Nucleus accumbens (tissue), 56 donors: ENCODE measurements at places on chromosomes 11 and 22.

GRCh38 chr22:20406686-20407408 lies 12.9 kb downstream of the ZNF74 start:
- DNase-seq: no peak

DNA sequence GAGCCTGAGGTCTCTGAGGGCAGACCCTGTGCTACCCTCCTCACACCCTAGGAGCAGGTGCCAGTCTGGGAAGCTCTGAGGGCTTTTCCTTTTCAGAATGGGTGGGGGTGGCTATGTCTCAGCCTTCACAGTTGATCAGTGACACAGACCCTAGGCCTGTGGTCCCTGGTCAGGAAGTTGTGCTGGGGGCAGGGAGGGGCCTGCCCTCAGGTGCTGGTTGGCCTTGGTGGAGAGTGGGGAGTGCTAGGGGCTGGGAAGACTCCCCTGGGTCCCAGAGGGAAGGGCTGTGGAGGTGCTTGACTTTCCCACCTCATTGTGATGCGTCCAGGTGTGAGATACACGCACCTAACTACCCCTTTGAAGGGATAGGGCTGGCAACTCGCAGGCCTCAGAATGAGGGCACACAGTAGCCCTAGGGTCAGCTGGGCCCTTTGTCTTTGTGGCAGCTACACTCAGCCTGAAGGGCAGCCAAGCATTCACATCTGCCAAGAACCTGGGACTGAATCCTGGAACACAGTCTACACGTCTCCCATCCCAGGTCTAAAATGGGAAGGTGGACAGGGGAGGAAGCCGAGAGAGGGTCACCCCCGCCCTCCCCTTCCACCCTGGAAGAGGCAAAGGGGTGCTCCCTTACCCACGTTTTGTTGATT lies 31.2 kb upstream of the ATXN10 start:
- DNase-seq: no peak

DNA sequence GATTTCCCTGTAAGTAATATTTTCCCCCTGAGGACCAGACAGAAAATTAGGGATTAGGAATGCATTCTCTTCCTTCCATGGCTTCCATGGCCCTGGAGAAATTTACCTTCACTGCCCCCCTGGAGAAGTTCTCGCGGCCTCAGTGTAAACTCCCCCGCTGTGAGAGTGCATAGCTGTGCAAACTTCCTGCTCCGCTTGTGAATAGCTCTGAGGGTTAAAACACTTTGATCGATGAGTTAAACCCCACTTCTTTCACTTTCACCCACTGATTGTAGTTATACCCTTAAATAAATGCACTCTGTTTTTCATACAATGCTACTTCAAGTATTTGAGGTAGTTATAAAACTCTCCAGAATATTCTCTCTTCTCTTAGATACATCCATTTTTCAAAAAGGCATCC lies 190.8 kb downstream of the DSCAML1 start:
- DNase-seq: no peak

DNA sequence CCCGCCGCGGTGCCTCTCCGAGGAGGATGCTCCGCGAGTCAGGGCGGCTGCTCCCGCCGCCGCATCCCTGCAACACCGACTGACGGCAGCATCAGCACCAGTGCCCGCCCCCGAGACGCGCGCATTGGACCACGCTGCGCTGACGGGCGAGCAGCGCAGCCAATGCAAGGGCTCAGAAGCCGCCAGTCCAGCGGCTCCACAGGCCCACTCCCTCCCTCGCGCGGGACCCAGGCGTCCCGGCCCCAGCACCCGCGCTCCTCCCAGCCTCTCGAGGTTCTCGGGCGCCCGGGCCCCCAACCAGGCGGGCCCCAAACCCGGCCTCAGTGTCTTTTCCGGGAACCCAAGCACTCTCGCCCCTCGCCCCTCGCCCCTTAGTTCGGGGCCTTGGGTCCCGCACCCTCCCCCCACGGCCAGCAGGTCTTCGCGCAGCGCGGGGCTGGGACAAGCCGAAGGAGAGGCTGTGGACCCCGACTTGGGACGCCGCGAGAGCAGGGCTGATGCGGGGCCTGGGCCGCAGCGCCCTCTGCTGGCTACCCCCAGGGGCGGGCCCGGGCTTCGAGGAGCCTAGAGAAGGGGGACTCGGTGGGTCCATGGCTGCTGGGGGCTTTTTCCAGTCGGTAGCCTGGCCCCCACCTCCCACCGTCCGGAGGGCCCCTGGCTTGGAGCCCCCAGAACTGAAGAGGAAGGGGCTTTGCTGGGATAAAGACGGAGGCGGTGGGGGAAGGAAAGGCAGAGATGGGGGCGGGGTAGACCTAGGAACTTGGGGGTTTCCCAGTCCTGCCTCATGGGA lies at the start of gene NRXN2:
TSS of gene NRXN2 (minus strand) at position 81 of the 790 bp plus-strand sequence. CDS start 9,498 bp downstream, outside the sequence.
- DNase-seq: peak; percentile 84

DNA sequence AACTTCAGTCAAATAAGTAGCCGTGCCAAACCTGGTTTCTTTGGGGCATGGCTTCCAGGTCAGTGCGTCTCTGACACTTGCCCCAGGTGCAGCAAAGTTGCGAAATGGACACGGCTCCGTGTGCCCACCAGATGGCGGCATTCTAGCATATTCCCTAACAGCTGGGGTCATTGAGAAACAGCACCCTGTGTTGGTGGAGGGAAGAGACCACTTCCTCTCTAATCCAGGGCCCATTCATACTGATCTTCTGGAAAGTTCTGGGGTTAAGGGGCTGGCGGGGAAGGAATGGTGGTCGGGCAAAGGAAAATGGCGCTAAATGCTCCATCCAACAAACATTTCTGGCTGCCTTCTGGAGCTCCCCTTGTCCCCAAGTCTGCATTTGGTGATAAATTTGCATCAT lies 141.2 kb upstream of the TIMP3 start:
- DNase-seq: peak; percentile 2

- DNase-seq: no peak
Measured at GRCh38 chr11:124884340-124884739, 13.3 kb downstream of the ROBO4 start.

DNA sequence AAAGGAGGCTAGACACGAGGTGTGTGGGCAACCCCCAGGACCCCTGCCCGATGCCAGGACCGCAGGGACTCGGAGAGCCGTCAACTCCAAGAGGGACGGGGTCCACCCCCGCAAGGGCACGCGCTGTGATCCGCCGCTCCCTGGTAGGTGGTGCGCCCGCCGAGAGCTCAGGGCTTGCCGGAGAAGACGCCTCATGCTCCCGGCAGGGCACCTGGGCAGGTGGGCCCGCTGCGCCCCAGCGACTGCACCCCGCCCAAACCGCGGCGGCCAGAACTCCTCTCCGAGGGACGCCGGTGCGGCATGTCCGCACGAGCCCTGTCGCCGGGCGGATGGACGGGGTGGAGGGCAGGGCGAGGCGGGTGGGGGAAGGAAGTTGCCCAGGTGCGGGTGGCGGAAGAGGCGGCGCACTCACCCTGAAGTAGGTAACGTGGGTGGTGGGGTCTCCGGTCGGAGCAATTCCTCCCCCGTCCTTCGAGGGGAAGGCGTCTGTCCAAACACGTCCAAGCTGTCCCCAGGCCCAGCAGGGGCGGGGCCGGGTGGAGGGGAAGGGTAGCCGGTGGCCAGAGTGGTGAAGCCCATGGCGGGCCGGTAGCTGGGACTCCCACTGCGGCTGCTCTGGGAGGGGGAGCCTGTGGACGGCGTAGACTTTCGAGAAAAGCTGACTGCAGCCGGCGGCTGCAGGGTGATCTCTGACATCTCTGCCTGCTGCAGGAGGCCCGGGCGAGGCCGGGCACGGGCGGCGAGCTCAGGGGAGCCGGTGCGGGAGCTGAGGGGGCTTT lies 37.2 kb downstream of the IGSF9B start:
- DNase-seq: no peak

GRCh38 chr11:17905477-17905876 lies 107.4 kb downstream of the SERGEF start:
- DNase-seq: no peak

DNA sequence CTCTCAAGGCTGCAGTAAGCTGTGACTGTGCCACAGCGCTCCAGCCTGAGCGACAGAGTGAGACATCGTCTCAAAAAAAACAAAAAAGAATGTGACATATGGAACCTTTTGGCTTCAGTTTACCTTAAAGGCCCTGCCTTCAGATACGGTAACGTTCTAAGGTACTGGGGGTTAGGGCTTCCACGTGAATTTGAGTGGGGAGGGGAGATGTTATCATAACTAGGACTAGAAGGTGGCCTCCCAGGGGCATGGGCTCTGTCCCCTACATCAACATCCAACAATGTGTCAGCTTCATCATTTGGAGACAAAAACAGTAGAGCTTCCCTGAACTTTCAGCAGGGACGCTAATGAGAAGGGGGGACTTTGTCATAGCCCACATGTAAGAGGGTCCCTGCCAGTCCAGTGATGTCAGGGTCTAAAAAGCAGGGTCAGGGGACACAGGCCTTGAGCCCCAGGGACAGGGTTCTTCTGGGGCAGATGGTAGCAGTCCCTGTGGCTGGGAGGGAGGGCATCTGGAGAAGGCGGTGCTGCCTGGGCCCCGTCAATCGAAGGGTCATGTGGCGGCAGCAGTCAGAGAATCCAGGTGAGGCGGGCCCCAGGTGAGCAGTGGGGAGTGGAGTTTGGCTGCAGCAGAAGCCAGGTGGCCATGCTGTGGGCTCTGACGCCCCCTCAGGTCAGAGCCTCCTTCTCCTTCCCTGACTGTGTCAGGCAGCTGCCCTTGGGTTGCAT lies 79.8 kb downstream of the BCR start:
- no peak for DNase-seq

DNA sequence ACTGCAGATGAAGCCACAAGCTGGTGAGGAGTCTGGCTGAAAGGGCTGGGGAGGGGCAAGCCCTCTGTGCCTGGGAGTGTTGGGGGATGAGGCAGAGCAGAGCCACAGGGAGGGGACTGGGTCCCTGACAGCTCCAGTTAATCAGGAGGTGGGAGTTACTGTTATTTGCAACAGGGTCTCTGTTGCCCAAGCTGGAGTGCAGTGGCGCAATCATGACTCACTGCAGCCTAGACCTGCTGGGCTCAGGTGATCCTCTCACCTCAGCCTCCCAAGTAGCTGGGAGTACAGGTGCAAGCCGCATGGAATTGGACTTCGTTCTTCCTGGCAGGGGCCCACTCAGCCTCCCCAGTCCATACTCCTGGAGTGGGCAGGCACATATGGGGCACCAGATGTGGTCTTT lies 7.7 kb downstream of the SCN2B start:
- no peak for DNase-seq

DNA sequence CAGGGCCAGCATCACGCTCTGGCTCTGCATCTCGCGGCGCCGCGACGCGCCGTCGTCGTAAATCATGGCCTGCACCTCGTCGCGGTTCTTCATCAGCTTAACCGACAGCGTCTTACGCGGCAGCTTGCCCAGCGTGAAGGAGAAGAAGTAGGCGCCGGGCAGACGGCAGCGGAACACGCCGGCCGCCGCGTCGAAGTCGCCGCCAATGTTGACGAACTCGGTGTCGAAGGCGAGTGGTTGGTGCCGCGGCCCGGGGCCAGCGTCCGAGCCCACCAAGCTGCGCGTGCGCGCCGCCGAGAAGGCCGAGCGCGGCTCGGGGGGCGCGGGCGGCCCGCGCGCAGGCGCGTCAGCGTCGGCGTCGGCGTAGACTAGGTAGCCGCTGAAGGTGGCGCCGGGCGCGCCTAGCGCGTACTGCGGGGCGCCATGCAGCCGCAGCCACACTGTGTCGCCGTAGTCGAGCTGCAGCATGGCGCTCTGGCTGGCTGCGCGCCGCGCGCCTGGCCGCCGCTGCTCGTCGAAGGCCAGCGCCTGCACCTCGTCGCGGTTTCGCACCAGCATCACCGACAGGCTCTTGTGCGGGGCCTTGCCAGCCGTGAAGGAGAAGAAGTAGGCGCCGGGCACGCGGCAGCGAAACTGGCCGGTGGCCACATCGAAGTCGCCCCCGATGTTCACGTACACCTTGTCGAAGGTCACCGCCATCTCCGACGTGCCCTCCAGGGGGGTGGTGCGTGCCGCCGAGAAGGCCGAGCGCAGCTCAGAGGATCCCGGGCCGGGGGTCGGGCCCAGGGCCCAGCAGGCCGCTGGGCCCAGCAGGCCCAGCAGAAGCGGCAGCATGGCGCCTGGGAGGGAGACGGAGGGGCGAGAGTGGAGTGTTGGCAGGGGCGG lies 3.7 kb downstream of the FAM180B start:
- DNase-seq: no peak

- no peak for DNase-seq
Measured at GRCh38 chr22:33018232-33018864, 39.8 kb downstream of the SYN3 start.

DNA sequence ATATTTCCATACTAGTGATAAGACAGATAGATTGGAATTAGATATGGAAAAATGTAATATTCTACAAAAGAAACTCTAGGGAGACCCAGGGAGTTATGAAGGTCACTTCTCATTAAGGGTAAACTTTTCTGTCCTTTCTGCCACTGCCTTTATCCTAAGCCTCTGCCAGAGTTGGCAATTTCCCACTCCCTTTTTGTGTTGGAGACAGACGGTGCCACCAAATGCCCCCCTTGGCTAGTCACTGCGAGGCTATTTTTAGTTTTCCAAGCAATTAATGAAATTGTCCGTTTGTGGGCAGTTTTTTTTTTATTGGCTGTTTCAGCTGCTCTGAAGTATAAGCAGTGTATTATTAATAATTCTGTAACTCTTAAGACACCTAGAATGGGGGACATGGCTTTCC lies 67.6 kb upstream of the TENM4 start:
- DNase-seq: no peak

DNA sequence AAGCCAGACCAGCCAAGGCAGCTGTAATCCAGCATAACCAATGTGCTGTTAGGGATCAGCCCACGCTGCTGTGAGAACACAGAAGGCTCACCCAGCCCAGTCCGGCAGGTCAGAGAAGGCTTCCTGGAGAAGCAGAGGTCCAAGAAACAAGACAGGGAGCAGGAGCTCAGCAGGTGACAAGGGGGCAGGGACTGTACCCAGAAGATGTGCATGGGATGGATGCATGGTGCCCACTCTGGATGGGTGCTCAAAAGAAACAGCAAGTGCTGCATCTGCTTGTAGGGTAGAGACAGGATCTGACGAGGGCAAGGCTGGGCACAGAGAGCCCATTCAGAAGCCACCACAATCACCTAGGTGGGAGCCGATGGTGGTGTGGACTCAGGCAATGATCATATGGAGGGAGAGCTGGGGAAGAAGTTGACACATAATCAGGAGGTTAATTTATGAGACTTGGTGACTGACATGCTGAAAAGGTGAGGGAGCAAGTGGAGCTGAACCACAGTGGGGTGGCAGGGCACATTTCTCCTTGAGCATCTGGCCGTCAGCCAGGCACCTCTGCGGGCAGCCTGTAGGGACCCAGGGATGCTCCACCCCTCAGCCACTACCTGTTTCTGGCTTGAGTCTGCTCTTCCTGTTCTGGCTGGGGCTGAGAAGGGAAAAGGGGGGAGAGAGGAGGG lies 102.3 kb upstream of the DRD2 start:
- DNase-seq: no peak

DNA sequence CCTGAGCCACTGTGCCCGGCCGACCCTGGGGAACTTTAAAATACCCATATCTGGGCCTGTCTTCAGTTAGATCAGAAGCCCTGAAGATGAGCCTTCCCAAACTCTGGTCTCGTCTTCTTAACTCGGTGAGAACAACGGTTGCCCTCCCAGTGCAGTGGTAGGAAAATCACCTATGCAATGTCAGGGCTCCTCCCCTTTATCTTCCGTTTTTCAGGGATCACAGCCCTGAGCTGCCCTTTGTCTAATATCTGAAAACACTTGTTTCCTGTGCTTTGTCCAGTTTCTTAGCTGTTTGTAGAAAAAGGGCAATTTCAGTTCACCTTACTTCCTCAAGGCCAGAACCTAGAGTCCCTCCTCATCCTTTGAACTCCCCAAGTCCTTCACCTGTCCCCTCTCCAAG lies 9.4 kb downstream of the DRAP1 start:
- DNase-seq: no peak

- no peak for DNase-seq
Measured at GRCh38 chr11:86449993-86450629, 75.4 kb downstream of the CCDC81 start.
